T-helper 17 cell (primary cell): ENCODE measurements at places on chromosomes 4 and X.

DNA sequence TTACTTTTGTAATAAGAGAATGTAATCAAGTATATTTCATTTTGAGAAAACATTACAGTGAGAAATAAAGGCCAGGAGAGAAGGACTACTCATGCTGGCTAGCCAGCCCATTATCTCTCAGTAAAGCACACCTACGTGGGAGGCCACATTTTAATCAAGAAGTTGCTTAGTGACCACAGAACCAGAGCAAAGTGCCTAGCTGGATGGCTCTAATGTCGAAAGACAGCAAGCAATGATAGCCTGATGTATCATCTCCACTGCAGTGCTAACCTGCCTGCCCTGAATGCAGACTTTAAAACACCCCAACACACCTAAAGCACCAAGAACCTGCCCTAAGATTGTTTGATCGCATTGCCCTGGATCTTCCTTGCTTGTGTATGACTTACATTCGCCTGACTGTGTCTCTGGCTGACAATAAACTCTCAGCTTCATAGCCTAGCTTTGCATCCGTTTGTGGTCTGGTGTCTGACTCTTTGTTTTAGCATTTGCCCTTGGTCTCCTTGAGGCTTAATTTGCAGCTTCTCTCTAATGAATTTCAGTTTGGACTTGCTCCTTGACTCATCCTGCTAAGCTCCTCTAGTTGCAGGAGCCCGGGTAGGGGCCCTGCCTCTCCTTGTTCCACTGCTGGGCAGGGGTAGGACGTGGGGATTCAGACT, 31.4 kb upstream of the SOWAHD start:
- no peak for DNase-seq

DNA sequence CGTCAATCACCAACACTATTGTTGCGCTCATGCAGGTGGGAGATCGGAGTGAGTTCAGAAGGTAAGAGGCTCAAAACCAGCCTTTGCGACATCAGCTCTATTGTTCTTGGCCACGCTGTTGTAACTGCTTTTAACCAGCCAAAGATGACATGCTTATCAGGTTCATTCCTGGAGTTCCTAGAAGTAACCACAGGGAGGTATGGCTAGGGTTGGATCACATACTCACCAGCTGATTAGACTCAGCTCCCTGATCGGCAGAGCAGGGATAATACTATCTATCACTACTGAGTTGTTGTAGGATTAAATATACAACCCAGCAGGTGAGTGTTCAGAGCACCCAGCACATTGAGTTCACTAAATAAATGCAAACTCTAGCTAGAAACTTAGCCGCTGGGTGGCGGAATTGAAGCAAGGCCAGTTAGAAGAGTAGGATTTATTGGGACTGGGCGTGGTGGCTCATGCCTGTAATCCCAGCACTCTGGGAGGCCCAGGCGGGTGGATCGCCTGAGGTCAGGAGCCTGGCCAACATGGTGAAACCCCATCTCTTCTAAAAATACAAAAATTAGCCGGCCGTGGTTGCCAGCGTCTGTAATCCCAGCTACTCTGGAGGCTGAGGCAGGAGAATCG, 12.4 kb downstream of the SLC34A2 start:
- DNase-seq, result no peak

DNA sequence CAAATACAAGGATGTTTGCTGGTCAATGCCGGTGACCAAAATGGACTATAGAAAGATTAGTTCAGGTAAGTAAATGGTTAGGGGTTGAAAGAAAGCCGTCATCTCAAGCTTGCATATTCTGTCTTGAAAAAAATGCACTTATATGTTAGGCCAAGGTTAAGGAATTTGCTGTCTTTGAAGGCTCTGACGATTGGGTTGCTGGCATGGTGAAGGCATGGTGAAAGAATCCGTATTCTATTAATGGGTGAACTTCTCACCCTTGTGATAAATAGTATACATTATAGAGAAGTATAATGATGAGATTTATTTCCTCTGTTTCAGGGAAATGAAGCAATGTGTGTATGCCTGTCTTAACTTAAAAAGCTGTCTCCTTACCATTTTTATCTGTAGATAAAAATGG, 132.6 kb downstream of the ADGRL3 start:
- DNase-seq, result no peak

DNA sequence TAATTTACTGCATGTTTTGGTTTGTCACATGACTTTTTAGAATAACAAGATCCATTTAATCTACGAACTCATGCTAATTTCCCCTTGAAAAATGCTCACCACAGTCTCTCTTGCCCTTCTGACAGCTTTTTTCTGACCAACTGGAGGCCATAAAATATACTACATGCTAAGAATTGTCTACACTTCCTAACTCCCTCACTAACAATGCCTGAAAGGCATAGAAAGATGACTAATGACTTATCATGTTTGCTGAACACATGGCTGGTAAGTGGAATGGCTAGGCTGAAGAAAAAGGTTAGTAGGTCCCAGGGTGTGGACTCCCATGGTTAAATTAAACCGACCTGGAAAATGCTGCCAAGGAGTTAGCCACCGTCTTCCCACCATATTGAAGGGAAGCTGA, 309.9 kb downstream of the SPOCK3 start:
- DNase-seq, result no peak

GRCh38 chr4:128221586-128221985, 66.0 kb downstream of the PGRMC2 start:
- no peak for DNase-seq

GRCh38 chr4:132770776-132771175, 378.3 kb upstream of the PCDH10 start:
- no peak for DNase-seq
